ENCODE measurements at places on chromosomes 16 and 17. TPM values are rescaled to one million over a fixed set of nuclear protein-coding genes. Genes with fewer than 3 reads are reported as not detected.

DNA sequence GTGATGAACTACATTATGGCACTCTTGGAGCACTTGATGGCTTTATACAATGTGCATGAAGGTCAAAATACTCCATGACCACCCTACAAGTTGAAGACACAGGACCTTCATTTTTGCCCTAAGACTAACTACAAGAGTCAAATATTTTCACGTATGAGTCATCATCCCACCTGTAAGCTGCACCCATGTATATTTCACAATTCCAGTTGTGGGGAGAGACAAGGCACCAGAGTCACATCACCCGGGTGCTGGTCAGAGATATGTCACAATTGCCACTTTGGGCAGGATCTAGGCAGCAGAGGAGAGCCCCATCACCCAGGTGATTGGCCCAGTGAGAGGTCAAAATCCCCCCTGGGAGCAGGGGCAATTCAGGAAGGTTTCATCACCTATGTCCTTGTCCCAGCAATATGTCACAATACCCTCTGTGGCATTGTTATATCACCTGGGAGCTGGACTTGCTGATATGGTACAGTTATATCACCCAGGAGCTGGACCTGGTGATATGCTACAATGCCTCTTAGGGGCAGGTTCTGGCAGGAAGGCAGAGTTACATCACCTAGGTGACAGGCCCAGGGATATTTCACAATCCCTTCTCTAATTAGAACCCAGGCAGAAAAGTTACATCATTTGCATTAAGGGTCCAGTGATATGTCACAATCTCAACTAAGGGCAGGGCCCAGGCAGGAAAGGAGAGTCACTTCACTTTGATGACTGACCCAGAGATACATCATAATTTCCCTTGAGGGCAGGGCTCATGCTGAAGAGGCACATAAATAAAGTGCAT is 1839.2 kb downstream of the TP53TG3F start:
- DNase-seq: no peak

DNA sequence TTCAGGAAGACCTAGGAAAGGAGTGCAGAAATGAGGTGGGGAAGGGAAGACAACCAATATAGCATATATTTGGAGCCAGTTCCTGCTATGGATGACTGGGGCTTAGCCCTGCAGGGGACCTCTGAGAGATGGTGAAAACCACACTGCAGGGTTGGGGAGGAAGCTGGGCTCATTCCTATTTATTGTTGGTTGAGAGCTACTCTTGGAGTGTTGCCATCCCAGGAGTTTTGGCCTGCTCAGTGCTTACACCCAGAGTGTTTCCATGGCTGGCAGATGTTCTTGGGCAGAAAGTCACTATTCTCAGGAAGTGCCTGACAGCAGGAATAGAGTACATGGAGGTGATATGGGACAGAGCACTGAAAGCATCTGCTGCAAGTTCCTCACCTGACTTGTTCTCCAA is 145.8 kb downstream of the SPACA3 start:
- no peak for DNase-seq

- DNase-seq: no peak
These were observed 12.1 kb upstream of the CD300LD start for GRCh38 chr17:74604200-74604599.

GRCh38 chr16:55471448-55472097 is 7.4 kb upstream of the MMP2 start:
- no peak for DNase-seq

- no peak for DNase-seq
These were observed 234.5 kb downstream of the C16orf78 start for GRCh38 chr16:49608098-49608497.

DNA sequence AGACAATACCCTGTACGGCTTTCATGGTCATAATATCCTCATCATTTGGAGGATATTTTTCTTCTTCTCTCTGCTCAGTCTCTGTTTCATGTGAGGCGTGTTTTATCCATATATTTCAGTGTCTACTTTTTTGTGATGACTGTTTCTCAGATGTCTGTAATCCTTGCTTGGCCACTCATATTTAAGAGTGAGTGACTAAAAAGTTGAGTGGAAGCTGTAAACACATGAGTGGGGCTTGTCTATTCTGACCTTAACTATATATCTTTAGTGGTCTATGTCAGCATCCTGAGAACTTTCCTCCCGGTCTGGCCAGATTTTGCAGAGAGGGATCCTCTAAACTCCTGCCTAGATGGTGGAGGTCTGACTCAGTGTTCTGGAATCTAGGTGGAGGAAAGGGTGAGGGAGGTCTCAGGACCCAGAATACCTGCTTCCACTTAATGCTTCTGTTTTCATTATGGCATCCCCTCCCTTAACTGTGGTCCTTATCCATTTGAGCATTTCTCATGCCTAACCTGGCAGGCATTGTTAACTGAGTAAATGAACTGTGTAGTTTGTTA is 6.0 kb downstream of the DDX19B start:
- no peak for DNase-seq

- no peak for DNase-seq
These were observed 240.3 kb upstream of the DYNLRB2 start for GRCh38 chr16:80300456-80300855.

DNA sequence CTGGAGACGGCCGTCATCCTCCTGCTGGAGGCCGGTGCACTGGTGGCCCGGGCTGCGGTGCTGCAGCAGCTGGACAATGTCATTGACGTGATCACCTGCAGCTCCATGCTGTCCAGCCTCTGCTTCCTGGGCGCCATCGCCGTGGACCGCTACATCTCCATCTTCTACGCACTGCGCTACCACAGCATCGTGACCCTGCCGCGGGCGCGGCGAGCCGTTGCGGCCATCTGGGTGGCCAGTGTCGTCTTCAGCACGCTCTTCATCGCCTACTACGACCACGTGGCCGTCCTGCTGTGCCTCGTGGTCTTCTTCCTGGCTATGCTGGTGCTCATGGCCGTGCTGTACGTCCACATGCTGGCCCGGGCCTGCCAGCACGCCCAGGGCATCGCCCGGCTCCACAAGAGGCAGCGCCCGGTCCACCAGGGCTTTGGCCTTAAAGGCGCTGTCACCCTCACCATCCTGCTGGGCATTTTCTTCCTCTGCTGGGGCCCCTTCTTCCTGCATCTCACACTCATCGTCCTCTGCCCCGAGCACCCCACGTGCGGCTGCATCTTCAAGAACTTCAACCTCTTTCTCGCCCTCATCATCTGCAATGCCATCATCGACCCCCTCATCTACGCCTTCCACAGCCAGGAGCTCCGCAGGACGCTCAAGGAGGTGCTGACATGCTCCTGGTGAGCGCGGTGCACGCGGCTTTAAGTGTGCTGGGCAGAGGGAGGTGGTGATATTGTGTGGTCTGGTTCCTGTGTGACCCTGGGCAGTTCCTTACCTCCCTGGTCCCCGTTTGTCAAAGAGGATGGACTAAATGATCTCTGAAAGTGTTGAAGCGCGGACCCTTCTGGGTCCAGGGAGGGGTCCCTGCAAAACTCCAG is 1.1 kb downstream of the MC1R start:
- DNase-seq: no peak

DNA sequence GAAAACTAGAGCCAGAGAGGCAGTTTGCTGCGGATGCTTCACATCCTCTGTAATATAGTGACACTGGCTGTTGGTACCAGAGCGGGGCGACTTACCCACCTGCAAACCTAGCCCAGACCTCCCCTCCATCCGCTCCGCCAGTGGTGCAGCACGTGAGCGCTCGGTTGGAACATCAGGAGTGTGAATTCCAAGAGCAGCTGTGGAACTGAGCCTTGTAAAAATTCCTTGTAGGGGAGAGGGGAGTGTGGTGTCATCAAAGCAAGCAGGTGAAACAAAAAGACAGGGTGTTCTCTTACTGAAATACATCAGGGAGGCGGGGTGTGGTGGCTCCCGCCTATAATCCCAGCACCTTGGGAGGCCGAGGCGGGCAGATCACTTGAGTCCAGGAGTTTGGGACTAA is 51.3 kb downstream of the CCDC42 start:
- DNase-seq: no peak

The CD300LB gene
- not detected for total RNA-seq

The DBNDD1 gene
- total RNA-seq: 23.1 TPM

The KRT23 gene
- not detected for total RNA-seq

The TMED6 gene
- total RNA-seq: not detected

The ODAD4 gene
- 0.98 TPM for total RNA-seq

The TBC1D3B gene
- total RNA-seq: 0.74 TPM
